ENCODE measurements at places on chromosomes 6 and 20. TPM values are rescaled to one million over a fixed set of nuclear protein-coding genes. Genes with fewer than 3 reads are reported as not detected.

SIRPG gene
- total RNA-seq: 28.7 TPM

CYP24A1 gene
- total RNA-seq: not detected

CST4 gene
- total RNA-seq: not detected

MYMX gene
- not detected for total RNA-seq

LST1 gene
- 14.6 TPM for total RNA-seq

SIRPD gene
- total RNA-seq: not detected

SLC4A11 gene
- total RNA-seq: 1.6 TPM

NKX2-2 gene
- not detected for total RNA-seq

OR2H2 gene
- total RNA-seq: not detected

HLA-DOB gene
- total RNA-seq: 3.6 TPM

KCNQ2 gene
- not detected for total RNA-seq

C20orf204 gene
- total RNA-seq: 4.3 TPM

TFAP2A gene
- total RNA-seq: 0.23 TPM

RHAG gene
- not detected for total RNA-seq

SEMG1 gene
- total RNA-seq: not detected

IMPG1 gene
- total RNA-seq: not detected

CLPSL2 gene
- not detected for total RNA-seq

PDE7B gene
- 27.6 TPM for total RNA-seq

FAM184A gene
- total RNA-seq: 2.6 TPM

TAP2 gene
- total RNA-seq: 162 TPM

BCAS1 gene
- total RNA-seq: not detected

BHLHE23 gene
- total RNA-seq: not detected

TRIM10 gene
- 0.09 TPM for total RNA-seq

CTCFL gene
- total RNA-seq: not detected

C20orf202 gene
- total RNA-seq: not detected

VGLL2 gene
- not detected for total RNA-seq

SLC32A1 gene
- not detected for total RNA-seq

OR2H1 gene
- total RNA-seq: not detected

DNMT3B gene
- total RNA-seq: 3.4 TPM

KIF13A gene
- total RNA-seq: not detected

PLN gene
- total RNA-seq: not detected

C6orf118 gene
- total RNA-seq: not detected

CNR1 gene
- total RNA-seq: not detected

FAM83C gene
- total RNA-seq: not detected

LINC00237 gene
- not detected for total RNA-seq

DLK2 gene
- total RNA-seq: 2.1 TPM

SAMD3 gene
- total RNA-seq: 3.2 TPM

ZSCAN16 gene
- 4.0 TPM for total RNA-seq

DEFB132 gene
- not detected for total RNA-seq

CABLES2 gene
- total RNA-seq: 12.6 TPM

HTR1E gene
- total RNA-seq: not detected

RBPJL gene
- not detected for total RNA-seq

PHACTR1 gene
- 0.05 TPM for total RNA-seq

REPS1 gene
- total RNA-seq: 96.3 TPM

GRM1 gene
- not detected for total RNA-seq

TP53TG5 gene
- not detected for total RNA-seq

BLCAP gene
- 26.3 TPM for total RNA-seq

FRK gene
- total RNA-seq: 0.05 TPM

PHF10 gene
- total RNA-seq: 94.5 TPM

C6orf15 gene
- total RNA-seq: not detected

ADGB gene
- total RNA-seq: not detected

TRIM40 gene
- total RNA-seq: not detected

IYD gene
- total RNA-seq: not detected

PAK1IP1 gene
- total RNA-seq: 27.9 TPM

CCN6 gene
- not detected for total RNA-seq
